D721Med (cell line): ENCODE measurements at places on chromosomes 13 and 19.

GRCh38 chr19:13037731-13038130 lies 42.5 kb downstream of the NFIX start:
- no peak for DNase-seq

DNA sequence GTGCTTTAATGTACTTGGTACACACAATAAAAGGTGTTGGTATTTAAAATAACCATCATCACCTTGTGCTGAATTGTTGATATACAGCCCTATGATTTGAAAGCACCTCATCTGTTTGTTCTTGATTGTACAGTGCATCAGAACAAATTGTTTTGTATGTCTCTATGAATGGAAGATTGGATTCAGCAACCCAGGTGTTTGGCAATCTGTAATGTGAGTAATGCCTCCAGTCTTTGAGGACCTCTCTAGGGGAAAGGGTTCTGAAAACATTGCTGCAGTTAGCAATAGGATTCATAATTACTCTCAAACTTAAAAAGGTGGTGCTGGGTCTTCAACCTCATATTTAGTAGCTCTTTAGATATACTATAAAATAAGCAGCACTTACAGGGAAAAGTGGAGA lies 341.8 kb downstream of the OXGR1 start:
- DNase-seq: no peak

GRCh38 chr13:99313501-99313900 lies 6.3 kb upstream of the GPR183 start:
- no peak for DNase-seq

- DNase-seq: no peak
Measured at GRCh38 chr13:113990321-113990837, 16.5 kb upstream of the C13orf46 start.

- no peak for DNase-seq
Measured at GRCh38 chr19:42366673-42367072, 23.4 kb downstream of the CNFN start.

DNA sequence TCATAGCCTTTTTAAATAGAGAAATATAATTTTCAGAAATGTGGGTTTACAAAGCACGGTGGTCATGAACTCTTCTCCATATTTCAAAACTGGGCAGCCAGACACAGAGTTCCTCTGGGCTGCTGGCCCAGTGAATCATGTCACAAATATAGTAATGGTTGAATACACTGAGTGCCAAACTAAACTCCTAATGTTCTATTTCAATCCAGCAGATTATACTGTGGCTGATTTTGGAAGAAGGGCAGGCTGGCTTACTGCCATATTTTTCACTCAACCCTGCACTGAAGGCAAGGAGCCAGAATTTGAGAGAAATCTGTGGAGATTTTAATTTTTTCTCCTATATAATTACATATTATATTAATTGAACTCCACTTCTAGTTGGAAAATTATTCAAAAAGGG lies 17.0 kb upstream of the PRR20A start:
- DNase-seq: no peak

- DNase-seq: no peak
Measured at GRCh38 chr19:53808710-53809125, 15.4 kb downstream of the NLRP12 start.

GRCh38 chr13:36921631-36922301 lies 1.7 kb upstream of the SMAD9 start:
- DNase-seq: no peak

DNA sequence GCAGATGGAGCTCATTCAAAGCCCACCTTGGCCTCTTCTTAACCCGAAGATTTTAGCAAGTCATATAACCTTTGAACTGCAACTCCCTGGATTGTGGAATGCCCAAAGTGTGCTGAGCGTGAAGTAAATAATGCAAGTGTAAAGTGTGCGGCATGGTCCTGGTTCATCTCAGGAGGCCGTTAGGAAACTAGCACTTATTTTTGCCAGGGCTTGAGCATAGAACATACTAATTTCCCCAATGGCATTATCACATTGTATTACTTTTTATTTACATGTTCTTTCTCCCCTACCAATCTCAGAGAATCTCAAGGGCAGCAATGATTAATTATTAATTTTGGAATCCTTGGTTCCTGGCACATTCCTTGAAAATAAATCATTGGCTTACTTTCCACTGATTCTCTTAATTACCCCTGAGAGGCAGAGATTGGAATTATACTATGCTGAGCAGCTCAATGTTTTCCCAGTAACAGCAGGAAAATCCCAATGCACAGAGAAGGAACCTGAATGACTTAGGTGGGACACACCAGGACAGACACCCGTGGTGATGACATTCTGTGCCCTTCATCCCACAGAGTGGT lies 128.8 kb upstream of the GJB6 start:
- no peak for DNase-seq

- no peak for DNase-seq
Measured at GRCh38 chr19:4095488-4095844, 28.5 kb downstream of the MAP2K2 start.

- DNase-seq: no peak
Measured at GRCh38 chr19:56639217-56639616, 3.7 kb upstream of the SMIM17 start.

DNA sequence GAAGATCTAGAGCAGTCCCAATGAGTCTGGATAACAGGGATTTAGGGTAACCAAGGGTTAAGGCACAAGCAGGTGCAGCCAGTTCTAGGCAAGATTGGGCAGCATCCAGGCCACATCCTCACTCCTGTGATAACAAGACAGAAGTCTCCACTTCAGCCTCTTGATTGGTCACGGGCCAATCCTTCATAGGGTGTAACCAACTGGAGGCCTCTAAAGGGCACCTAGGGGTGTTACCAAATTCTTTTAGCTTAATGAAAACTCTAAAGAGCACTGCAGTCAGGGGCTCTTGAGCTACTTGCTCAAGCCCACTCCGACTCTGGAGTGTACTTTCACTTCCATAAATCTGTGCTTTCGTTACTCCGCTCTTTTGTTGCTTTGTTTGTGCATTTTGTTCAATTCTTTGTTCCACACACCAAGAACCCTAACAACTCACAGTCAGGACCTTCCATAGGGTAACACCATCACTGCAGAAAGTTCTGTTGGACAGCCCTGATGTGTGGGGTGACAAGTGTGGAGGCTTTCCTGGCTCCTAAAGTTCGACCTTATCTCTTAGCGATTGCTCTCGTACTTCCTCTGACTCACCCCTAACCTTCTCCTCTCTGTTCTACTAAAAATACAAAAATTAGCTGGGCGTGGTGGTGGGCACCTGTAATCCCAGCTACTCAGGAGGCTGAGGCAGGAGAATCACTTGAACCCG lies 36.1 kb downstream of the ZSWIM9 start:
- DNase-seq: no peak

- DNase-seq: no peak
Measured at GRCh38 chr13:84524586-84524985, 642.3 kb upstream of the SLITRK1 start.

DNA sequence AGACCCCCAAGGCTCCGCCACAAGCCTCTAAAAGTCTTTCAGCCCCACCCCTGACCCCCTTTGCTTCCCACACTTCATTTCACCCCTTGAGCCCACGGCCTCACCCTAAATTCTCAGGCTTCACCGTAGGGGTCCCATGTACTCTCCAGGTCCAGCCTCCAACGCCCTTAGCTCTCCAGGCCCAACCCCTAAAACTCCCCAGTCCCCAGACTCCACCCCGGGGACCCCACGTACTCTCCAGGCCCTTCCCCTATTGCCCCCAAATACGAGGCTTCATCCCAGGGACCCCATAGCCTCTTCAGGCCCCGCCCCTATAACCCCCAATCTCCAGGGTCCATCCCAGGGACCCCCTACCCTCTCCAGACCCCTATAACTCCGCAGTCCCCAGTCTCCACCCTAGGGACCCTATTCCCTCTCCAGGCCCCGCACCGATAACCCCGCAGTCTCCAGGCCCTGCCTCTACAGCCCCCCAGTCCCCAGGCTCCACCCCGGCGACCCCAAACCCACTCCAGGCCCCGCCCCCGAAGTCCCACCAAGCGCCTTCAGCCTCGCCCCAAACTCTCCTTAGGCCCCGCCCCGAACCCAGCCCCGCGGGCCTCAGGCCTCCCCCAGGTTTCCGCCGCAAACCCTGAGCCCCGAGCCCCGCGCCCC lies 619 bp downstream of the MED16 start:
- no peak for DNase-seq

DNA sequence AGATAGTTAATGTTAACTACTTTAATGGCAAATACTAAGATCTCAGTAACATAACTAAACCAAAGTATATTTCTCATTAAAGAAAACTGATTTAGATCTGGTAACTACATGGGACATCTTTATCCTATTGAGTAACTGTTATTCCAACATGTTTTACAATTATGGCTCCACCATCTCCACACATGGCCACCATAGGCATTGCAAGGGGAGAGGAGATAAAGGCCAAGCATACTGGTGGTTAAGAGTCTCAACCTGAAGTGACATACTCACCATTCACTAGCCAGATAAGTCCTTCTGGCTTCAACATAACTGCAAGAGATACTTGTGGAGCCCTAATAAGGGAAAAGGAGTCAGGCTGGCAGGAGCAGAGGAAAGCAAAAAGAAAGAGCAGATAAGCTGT lies 1586.4 kb upstream of the SPRY2 start:
- no peak for DNase-seq

DNA sequence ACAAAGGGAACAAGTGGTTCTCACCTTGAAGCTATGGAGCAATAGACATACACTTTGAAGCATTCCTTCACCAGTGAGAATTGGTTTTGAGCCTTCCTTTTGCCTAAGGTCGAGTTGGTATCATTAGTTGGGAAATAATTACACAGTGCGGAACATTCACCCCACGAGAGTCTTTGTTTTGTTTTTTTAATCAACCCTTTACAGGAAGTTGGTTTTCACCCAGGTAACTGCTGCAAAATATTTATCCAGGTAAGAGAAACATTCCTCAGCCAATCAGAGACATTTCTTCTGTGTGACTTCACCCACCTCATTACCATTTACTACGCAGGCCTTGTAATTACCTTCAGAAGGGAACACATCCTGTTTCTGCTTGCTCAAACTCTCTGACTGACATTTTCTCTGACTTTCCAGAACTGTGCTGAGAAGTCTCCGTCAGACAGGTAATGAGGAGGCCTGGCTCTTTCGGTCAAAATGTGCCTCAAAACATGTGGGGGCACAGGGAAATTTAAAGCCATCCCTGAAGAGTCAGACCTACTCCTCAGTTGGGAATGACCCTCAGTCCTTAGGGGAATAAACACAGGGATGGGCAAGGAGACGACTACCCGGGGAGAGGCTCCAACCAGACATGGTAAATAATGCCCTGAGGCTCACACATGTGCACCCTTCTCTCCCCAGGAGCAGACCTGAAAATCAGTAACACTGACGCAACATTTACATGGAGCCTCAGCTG lies 22.7 kb upstream of the SERP2 start:
- DNase-seq: no peak

DNA sequence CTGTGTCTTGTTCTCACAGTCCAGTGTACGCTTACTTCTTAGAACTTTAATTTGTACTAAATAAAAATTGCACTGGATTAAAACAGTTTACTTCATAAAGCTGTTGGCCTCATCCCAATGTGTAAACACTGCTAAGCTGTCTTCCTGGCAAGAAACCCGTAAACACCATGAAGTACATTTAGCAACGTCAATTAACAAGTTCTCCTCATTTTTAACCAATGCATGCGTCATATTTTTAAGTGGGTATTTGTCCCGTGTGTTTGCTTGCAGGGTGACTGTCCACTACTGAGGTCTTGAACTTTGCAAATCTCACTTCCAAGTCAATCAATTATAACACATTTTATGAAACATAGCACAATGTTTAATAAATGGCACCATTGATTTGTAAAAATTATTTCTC lies 28.2 kb downstream of the LAIR2 start:
- DNase-seq: no peak

GRCh38 chr13:76004416-76004815 lies 368.3 kb downstream of the LMO7 start:
- no peak for DNase-seq

GRCh38 chr13:100523411-100523810 lies 65.2 kb downstream of the GGACT start:
- DNase-seq: no peak

DNA sequence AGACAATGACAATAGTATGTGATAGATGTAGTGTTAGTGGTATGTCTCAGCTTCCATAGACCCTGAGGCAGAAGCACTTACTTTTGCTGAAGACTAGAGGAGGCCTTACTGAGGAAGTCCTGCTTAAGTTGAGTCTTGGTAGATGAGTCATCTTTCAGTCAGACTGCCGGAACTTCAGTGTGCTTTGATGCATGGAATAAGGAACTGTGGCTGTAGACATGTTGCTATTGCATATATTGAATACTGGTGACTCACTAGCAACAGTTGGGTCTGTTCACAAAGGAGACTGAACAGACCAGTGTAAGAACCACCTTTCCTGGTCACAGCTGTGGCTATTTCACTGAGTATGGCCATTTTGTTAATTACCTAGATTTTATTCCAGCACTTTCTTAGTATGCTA lies 1000.6 kb downstream of the OLFM4 start:
- DNase-seq: no peak

DNA sequence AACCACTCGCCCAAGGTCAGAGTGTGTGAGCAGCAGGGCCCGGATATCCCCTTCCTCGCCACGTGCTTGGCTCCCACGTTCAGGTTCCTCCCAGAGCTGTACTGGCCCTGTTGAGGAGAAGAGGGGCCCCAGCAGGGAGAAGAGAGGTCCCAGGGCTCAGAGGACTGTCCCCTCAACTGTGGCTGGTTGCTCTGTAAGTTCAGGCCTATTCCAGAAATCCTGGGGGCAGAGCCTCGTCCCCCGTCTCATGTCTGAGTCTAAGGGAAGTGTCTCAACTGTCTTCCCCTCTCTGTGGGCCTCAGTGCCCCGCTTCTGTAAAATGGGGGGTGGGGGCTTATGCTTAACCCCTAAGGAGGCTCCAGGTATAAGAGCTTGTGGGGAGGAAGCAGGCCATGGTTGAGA lies 3.9 kb downstream of the PPP5C start:
- no peak for DNase-seq

DNA sequence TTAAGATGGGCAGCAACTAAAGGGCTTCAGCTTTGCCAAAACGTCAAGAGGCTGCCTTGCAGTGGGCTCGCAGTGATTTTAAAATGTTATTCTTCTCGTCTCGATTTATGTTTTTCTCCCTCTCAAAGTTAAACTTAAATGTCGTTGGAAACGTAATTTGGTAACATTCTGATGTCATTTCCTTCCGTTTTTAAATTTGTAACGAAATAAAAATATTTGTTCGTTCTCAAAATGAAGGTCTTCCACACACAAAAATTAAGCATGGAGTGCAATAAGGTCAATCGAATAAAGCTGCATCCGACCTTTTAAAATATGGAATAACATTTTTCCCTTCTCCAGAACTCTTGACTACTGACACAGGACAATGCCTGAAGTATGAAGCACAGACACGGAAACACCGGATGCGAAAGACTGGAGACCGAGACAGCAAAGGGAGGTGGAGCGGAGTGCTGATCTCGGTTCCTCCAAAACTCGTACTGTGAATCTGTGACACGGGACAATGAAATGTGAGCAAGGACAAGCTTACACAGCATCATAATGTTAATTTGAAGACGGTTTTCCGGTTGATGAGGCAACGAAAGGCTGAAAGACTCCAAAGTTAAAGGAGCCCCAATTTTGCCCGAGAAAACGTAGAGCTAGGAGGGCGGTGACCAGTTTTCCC lies 850 bp downstream of the MTMR6 start:
- DNase-seq: no peak

- DNase-seq: peak; percentile 90
Measured at GRCh38 chr19:10292206-10292788, 2.5 kb downstream of the ICAM5 start.
